ENCODE measurements at places on chromosomes 11 and 22.

- no peak for DNase-seq
Observed at GRCh38 chr22:37568448-37569008, 8.2 kb downstream of the CDC42EP1 start.

- DNase-seq = no peak
Observed at GRCh38 chr11:36460220-36460619, 49.9 kb downstream of the TRAF6 start.

GRCh38 chr22:19549428-19549827, 25.2 kb upstream of the CLDN5 start:
- no peak for DNase-seq

- no peak for DNase-seq
Observed at GRCh38 chr11:66971488-66971887, 3.6 kb upstream of the C11orf86 start.

Measured in neural crest cell (in vitro differentiated cells).